ENCODE measurements at places on chromosomes 3 and 15. TPM values are rescaled to one million over a fixed set of nuclear protein-coding genes. Genes with fewer than 3 reads are reported as not detected.

DNA sequence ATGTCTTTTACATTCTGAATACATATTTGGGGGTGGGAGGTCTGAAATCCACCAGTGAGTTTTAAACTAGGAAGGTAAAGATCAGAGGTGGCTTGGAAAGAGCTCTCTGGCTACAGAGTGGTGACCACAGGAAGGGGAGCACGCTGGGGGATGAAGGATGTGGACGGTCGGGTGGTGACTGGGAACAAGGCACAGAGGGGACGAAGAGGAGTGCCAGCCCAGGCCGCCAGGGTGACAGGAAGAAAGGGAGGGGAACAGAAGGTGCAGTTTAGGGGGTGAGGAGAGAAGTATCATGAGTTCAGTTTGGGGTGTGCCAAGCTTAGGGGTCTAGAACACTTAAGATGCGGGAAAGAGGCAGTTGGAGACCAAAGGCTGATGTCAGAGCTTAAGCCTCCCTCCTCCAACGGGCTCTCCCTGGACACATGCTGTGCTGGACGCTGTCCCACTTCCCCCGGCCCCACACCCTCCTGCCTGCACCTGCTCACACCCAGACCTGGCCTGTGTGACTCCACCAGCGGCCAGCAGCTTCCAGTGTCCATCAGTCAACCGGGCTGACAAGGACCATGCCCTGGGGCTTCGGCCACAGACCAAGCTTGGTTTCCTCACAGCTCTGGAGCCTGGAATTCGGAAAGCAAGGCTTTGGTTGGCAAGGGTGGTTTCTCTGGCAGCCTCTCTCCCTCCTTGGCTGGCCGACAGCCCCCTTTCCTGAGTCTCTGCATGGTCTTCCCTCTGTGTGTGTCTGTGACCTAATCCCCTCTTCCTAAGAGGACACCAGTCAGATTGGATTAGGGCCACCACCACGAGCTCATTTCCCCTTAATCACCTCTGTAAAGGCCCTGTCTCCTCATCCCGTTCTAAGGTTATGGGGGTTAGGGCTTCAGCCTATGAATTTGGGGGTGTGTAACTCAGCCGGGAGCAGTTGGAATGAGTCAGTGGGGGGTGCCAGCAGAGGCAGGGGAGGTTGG, 120.4 kb upstream of the IQSEC1 start:
- H3K4me1 ChIP-seq: peaks cover 15% of the 10 kb centered on the region
- H3K27ac ChIP-seq: no peak overlapping the region
- DNase-seq: no peak
- no peaks in the 10 kb centered on the region for H3K27me3 ChIP-seq

GRCh38 chr15:27956285-27956684, 142.8 kb downstream of the OCA2 start:
- H3K4me1 ChIP-seq: no peaks in the 10 kb centered on the region
- no peak for DNase-seq
- no peak overlapping the region for H3K27ac ChIP-seq

- H3K36me3 ChIP-seq: no peaks in the 10 kb centered on the region
- H3K4me3 ChIP-seq: no peak overlapping the region
- DNase-seq: no peak
- H3K4me1 ChIP-seq: no peaks in the 10 kb centered on the region
These were observed 13.4 kb upstream of the NPHP3 start for GRCh38 chr3:132735589-132735988.

- no peaks in the 10 kb centered on the region for H3K36me3 ChIP-seq
- H3K27ac ChIP-seq: no peak overlapping the region
- H3K4me1 ChIP-seq: peaks cover 2% of the 10 kb centered on the region
- peaks cover 16% of the 10 kb centered on the region for H3K27me3 ChIP-seq
- H3K4me3 ChIP-seq: no peak overlapping the region
- no peak for DNase-seq
These were observed 70.5 kb upstream of the GOLGA8B start for GRCh38 chr15:34653992-34654391.

DNA sequence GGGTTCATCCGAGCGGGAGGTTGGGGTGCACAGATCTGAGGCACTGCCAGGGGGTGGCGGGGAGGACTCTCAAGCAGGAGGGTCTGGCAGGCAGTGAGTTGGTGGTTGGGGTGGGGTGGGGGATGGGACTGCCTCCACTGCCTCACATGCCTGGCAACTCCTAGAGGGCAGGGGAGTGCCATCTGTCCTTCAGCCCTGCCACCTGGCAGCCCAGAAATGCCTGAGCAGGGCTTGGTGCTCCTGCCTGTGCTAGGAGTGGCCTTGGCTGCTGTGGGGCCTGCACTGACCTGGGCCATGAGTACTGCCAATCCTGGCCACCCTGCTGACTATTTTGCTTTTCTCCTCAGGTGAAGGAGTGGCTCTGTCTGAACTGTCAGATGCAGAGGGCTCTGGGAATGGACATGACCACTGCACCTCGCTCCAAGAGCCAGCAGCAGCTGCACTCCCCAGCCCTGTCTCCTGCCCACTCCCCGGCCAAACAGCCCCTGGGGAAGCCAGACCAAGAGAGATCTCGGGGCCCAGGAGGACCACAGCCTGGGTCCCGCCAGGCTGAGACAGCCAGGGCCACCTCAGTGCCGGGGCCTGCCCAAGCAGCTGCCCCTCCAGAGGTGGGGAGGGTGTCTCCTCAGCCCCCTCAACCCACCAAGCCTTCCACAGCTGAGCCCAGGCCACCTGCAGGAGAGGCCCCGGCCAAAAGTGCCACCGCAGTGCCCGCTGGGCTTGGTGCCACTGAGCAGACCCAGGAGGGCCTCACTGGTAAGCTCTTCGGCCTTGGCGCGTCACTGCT, 32.0 kb upstream of the APEH start:
- H3K4me3 ChIP-seq: no peak overlapping the region
- H3K27me3 ChIP-seq: no peaks in the 10 kb centered on the region
- peaks cover under 1% of the 10 kb centered on the region for H3K4me1 ChIP-seq
- H3K36me3 ChIP-seq: no peaks in the 10 kb centered on the region
- H3K27ac ChIP-seq: no peak overlapping the region

GRCh38 chr3:172129850-172130716, 90.7 kb downstream of the FNDC3B start:
- H3K36me3 ChIP-seq: peaks cover 24% of the 10 kb centered on the region
- H3K27ac ChIP-seq: peak overlapping the region; percentile 81
- H3K4me3 ChIP-seq: no peak overlapping the region
- no peaks in the 10 kb centered on the region for H3K27me3 ChIP-seq
- H3K4me1 ChIP-seq: peaks cover 42% of the 10 kb centered on the region

DNA sequence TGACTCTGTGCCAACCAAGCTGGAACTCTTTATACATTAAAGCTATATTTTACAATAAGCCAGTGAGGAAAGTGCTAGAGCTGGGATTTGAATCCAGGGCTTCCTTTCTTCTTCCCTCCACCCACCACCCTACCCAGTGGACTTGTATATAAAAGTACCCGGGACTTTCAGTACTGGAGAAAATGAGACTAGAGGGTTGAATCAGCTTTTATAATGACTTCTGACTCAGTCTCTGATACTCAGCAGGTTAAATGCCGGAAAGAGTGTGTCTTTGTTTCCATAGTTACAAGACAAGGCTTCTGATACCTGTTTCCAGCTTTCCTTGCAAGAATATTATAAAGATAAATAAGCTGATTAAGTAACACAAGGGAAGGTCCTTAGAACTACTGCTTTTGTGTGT, 80.9 kb downstream of the FRMD4B start:
- no peak overlapping the region for H3K4me3 ChIP-seq
- H3K27me3 ChIP-seq: no peaks in the 10 kb centered on the region
- no peaks in the 10 kb centered on the region for H3K36me3 ChIP-seq
- H3K4me1 ChIP-seq: peaks cover 23% of the 10 kb centered on the region
- H3K27ac ChIP-seq: no peak overlapping the region
- DNase-seq: no peak

- peak overlapping the region; percentile 33 for H3K4me3 ChIP-seq
- peak overlapping the region; percentile 90 for H3K27ac ChIP-seq
- H3K27me3 ChIP-seq: no peaks in the 10 kb centered on the region
- H3K36me3 ChIP-seq: peaks cover 12% of the 10 kb centered on the region
These were observed 2.5 kb upstream of the HHLA2 start for GRCh38 chr3:108293858-108294257.

DNA sequence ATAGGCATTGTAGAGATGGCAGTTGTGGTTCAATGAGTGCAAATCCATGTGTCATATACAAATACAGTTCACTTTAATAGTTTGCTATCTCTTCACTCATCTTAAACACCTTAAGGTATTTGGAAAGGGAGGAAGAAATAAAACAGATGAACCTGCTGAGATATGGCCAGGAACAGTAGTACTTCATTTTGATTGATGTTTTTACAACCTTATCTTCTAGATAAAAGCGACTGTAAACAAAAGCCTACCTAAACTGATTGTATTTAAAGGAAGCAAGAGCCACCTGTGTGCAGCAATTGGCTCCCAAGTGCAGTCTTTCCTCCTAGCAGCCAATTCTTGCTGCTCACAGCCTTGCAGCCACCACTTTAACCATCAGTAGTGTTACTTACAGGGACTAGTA, 217.7 kb downstream of the CDIN1 start:
- peaks cover 15% of the 10 kb centered on the region for H3K36me3 ChIP-seq
- peaks cover 2% of the 10 kb centered on the region for H3K4me1 ChIP-seq
- no peak for DNase-seq
- no peak overlapping the region for H3K27ac ChIP-seq
- H3K4me3 ChIP-seq: no peak overlapping the region

DNA sequence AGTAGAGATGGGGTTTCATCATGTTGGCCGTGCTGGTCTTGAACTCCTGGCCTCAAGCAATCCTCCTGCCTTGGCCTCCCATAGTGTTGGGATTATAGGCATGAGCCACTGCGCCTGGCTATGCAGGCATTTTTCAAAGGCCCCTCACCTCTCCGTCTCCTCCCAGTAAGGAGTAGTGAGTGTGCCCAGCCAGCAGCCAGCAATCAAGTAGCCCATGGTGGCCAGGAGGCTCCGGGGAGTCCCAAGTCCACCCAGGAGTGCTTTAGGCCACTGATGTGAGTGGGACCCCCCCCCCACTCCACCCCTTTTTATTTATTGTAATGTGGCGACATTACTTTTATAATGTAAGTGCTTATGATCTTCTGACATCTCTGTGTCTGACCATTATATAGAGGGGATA, 8.1 kb downstream of the ISG20 start:
- H3K36me3 ChIP-seq: peaks cover 52% of the 10 kb centered on the region
- peak overlapping the region; percentile 7 for H3K27ac ChIP-seq
- no peak for DNase-seq
- H3K27me3 ChIP-seq: no peaks in the 10 kb centered on the region
- H3K4me3 ChIP-seq: no peak overlapping the region

DNA sequence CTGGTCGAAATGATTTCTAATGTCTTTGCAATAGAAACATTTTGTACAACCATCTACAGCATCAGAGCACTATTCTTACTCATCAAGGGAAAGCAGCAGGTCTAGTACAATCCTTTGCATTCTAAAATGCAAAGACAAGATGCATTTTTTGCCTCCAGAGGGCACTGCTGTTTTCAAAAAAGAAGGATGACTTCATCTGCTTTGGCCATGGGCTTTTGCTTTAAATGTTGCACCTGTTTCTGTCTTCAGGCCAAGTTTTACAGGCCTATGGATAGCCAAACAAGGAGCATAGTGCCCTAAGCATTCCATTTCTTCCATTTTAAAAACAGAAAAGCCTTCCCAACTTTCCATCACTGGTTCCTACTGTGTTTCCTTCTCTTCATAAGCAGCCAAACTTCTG, 3.4 kb downstream of the PARP9 start:
- peak; percentile 37 for DNase-seq
- no peaks in the 10 kb centered on the region for H3K27me3 ChIP-seq
- peaks cover 38% of the 10 kb centered on the region for H3K4me1 ChIP-seq
- no peak overlapping the region for H3K4me3 ChIP-seq
- H3K36me3 ChIP-seq: peaks cover 19% of the 10 kb centered on the region
- H3K27ac ChIP-seq: no peak overlapping the region

DNA sequence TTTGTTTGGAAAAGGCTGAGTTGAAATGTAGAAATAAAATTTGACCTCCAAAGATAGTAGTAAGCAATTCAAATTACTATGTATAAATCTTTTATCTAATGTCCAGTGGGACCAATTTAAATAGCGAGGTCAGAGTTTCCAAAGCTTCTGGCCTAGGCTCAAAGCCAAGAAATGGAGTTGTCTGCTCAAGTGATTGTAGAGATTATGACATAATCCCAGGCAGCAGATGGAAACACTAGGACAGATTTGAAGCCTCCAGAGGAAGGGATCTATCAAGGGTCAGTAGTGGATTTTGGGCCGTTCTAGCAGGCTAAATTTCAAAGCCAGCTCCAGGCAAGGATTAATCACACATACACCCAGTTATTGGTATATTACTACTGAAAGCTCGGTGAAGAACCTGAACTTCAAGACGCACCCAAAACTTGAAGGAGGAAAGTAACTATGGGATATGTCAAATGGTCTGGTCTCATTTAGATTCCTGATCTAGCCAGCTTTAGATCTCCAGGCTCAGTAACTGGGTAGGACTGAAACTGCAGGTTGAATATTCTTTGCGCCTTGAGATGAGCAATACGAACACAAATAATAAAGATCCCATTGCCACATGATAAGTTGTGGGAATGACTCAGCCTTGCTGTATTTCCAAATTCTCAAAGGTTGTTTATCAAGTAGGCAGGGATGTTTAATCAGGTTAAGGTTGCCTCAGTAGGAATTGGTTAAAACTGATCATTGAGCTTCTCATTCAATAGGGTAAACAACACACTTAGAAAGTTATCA, 30.9 kb upstream of the ARRDC4 start:
- H3K36me3 ChIP-seq: no peaks in the 10 kb centered on the region
- no peaks in the 10 kb centered on the region for H3K27me3 ChIP-seq
- H3K27ac ChIP-seq: no peak overlapping the region
- no peaks in the 10 kb centered on the region for H3K4me1 ChIP-seq

DNA sequence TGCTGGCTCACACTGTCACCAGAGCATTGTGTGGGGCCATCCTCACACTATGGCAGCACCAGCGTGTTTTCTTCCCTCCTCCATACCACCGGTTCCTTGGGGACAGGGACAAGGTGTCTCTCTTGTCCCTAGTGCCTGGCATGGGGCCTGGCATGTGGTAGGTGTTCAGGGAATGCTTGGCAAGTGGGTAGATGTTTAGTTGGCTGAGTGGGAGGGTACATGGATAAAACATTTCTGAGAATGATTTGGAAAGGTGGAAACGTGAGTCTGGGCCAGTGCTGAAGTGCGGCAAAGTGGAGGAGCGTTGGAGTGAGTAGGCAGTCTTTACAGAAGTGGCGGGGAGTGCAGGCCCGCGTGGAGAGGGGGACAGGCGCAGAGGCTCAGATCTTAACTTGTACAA, 15.0 kb downstream of the SNAPC5 start:
- peaks cover 31% of the 10 kb centered on the region for H3K36me3 ChIP-seq
- no peak overlapping the region for H3K27ac ChIP-seq
- peaks cover 4% of the 10 kb centered on the region for H3K4me1 ChIP-seq
- DNase-seq: no peak
- H3K27me3 ChIP-seq: no peaks in the 10 kb centered on the region

Gene GOLGA8Q
- total RNA-seq: 0.82 TPM

Gene AP3B2
- total RNA-seq: 0.30 TPM

Gene KBTBD12
- total RNA-seq: not detected

Gene DPPA4
- total RNA-seq: 1.1 TPM

Gene ZKSCAN7
- 4.4 TPM for total RNA-seq

Gene CELSR3
- total RNA-seq: 18.2 TPM

Gene COPS2
- total RNA-seq: 113 TPM

Data from activated naive CD8-positive, alpha-beta T cell treated with anti-CD3 and anti-CD28 coated beads for 36 hours (primary cell).